ENCODE measurements at places on chromosomes 11 and 22.
A peak's percentile ranks its signal among the peaks of the same experiment; 100 is the strongest.

DNA sequence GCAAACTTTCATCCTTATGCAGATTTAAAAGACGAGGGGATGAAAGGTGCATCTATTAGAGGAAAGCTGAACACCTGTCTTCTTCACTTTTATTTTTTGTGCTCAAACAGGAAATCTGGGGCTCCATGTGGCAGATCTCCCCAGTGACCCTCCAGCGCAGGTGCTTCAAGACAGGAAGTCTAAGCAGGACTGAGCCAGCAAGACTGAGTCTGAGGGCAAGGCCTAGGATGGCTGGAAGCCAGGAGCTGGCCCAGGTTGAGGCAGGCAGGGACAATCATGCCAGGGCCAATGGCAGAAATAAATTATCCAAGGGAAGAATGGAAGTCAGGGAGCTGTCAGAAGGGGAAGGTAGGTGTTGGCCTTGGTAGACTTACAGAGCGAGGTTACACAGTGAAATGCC lies 101.1 kb upstream of the SPON1 start:
- DNase-seq, result no peak

DNA sequence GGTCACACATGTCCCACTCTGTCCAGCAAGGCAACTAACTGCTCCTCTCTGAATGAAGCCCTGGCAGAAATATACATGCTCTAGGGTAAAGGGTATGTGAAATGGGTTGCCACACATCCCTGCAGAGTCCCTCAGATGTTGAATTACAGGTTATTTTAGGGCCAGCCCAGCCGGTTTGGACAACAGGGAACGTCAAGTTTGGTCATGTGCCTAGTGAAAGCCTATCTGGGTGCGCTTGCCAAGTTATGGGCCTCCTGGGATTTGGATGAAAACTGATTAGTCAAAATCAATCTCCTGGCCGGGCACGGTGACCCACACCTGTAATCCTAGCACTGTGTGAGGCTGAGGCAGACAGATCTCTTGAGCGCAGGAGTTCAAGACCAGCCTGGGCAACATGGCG lies 10.4 kb downstream of the AP1B1 start:
- no peak for DNase-seq

DNA sequence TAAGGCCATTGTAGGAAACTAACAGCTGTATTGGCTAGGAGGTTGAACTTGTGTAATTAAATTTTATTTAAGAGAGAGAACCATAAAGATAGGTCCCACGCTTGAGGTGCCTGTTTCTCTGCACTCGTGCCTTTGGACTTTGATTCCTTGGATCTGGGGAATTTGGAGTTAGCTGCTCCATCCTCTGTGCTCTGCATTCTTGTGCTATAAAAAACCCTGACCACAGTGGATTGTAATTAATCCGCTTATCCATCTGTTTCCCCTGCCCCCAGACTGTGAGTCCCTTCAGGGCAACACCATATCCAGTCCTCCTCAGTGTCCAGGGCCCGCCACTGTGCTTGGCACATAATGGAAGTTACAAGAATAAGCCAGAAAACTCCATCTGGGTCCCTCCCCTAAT lies 169.8 kb downstream of the SPON1 start:
- no peak for DNase-seq

DNA sequence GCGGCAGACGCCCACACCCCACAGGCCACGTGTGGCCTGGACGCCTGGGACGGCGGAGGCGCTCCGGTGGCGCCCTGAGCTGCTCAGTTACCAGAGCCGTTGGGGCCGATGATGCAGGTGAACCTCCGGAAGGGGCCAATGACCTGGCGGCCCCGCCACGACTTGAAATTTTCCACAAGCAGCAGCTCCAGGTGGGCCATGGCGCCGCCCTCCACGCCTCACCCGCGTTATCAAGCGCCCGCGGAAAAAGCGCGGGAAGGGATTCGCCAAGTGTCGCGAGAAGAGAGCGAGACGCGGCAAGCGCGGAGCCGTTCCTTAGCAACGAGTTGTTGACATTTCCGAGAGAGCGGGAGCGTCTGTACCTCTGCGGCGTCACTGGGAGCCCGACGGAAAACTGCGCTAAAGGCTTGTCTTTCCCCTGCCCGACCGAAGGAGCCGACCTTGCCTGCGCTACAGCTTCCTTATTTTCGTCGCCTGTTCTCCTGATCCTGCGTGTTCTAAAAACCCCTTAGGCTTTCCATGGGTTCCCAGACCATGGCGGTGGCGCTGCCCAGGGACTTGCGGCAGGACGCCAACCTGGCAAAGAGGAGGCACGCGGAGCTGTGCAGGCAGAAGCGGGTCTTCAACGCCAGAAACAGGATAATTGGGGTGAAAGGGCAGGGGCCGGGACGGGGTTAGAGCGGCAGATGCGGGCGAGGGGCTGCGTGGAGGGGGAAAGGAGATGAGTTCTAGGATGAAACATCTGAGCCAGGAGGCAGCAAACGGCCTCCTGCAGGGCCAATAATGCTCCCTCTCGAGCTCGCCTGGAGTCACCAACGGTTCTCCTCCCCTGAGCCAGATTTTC lies at the start of the genes RIBC2 and SMC1B:
TSS of gene RIBC2 (plus strand) at position 326 of the 844 bp plus-strand sequence. CDS start at position 520, 194 bp downstream.
TSS of gene SMC1B (minus strand) at position 232 of the 844 bp plus-strand sequence. CDS start at position 200, 32 bp downstream.
- no peak for DNase-seq

GRCh38 chr11:92225568-92226330 lies 1.1 kb downstream of the FAT3 start:
- DNase-seq, result no peak

DNA sequence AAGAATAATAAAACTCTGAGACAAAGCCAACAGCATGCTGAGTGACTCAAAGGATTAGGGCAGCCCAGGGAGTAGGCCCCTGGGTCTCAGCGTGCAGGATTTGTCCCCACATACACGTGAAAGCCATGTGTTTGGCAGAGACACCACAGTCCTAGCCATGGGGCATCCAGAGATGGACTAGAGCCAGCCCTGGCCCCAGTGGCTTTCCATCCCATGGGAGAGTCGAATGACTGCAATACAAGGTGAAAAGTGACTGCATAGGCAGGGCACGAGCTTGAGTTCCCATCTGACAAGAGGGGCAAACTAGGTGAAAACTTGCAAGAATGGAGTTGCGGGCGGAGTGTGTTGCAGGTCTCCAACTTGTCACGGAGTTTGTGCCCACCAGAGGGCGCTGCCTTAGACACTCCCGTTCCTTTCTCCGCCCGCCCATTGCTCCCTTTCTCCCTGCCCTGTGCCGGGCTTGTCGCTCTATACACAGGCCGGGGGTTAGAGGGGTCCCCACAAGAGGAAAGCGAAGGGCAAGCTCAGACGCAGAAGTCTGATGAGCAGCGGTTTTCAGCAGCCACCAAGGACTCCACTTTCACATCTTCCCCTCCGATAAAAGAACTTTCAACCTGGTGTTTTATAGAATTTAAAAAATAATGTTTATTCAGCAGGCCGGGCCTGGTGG lies 24.2 kb downstream of the TSKU start:
- DNase-seq, result peak; percentile 65

GRCh38 chr11:3245071-3245470 lies 12.9 kb upstream of the MRGPRE start:
- DNase-seq, result no peak

Measured in DND-41 (cell line).